ENCODE measurements at places on chromosomes 2 and 18.
A peak's percentile ranks its signal among the peaks of the same experiment; 100 is the strongest.

GRCh38 chr2:186349508-186349907 is 136.6 kb upstream of the ZC3H15 start:
- DNase-seq = no peak

DNA sequence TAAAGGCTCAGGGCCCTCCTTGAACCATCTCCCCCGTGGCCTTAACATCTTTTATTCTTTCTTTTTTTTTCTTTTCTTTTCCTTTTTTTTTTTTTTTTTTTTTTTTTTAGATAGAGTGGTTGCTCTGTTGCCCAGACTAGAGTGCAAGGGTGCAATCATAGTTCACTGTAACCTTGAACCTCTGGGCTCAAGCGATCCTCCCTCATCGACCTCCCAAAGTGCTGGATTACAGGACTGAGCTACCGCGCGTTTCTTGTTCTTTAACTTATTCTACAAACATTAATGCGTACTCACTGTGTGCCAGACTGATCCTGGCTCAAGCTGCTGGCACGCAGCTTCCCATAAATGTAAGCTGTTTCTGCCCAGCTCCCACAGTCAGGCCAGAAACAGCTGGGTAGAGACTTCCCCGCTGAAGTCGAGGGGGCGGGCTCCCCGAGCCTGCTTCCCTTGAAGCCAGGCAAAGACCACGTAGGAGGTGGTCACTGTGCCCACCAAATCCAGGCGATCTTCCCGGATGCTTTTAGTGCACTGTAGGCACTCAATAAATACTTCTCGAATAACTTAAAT is 29.2 kb upstream of the ATP6V1B1 start:
- DNase-seq = no peak

DNA sequence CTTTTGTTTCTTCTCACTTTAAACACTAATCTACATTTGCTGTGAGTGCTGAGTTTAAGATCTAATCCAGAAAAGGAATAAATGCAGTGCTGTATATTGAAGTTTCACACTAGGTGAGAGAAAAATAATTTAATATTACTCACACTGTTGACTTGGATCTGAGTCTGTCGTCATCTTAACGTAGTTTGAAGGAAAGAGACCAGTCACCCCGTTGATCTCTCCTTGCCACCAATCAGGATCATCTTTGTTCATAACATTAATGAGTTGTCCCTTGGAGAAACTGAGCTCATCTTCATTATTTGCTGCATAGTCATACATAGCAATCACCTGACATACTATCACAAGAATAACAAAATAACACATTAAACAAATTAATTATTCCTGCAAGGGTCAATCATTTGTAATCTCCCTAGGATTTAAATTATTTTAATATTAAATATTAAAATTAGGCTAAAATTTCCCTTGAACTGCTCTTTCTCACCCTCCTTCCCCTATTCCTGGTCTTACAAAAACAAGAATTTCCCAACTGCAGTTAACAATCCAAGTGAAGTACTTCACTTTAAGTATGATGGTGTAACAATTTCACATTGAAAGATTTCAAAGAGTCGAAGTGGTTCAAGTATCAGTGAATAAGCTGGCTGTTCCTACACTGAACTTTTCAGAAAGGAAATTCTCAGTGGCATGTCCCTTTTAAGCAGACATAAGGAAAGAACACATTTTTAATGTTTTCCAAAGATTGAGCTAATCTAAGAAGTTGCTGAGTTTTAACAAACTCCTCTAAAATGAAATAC is 71.3 kb downstream of the FAM228A start:
- no peak for DNase-seq

- DNase-seq = no peak
Observed at GRCh38 chr2:109266496-109266895, 137.5 kb downstream of the SH3RF3 start.

DNA sequence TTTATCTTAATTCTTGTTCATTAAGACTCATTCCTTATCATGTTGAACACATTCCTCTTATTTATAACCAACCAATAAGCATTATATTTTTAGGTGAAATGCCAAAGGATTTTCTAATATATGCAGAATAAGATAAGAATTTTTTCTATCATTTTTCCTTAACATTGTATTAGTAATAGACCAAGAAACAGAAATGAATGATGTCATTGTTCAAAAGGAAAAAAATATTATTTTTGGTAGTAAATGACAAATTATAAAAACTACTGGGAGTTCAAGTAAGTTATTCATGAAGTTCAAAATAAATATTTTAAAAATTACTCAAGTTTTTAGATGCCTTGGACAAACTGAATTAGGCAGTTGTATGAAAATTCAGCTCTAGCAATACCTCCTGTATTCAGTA is 25.5 kb downstream of the DCAF17 start:
- no peak for DNase-seq

DNA sequence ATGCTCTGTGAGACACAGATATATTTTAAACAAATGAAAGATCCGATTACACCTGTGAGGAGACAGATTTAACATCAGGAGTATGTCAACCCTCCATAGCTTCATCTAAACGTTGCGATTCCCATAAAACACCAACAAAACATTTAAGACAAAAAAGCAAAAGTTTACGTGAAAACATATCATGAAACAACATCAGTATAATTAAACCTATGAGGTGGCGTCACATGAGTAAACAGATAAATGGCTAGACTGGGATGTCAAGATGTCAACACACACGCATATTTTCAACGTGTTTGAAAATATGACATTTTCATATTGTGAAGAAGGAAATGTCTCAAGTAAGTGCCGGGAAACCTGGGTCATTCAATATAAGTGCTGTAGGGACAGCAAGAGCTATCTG is 25.5 kb upstream of the GPC1 start:
- no peak for DNase-seq

- DNase-seq = peak; percentile 24
Observed at GRCh38 chr2:239396881-239397681, 3.7 kb downstream of the HDAC4 start.

- DNase-seq = no peak
Observed at GRCh38 chr2:203711399-203711798, 5.0 kb downstream of the CD28 start.

DNA sequence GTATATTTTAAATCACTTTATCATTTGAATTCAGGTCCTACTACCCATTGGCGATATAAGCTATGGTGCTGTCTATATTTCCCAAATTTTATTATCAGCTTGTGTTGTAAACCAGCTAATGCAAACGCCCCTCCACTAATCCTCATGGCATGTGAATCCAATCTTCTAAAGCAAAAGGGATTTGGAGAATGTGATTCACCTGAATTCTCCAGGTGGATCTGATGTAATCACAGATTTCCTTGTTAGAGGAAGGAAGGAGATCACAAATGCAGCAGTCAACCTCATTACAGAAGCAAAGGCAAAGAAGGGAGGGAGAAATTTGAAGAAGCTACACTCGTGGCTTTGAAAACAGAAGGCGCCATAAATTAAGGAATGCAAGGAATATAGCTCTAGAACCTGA is 431.1 kb upstream of the CDH19 start:
- DNase-seq = no peak

Measured in stimulated activated CD4-positive, alpha-beta T cell treated with anti-CD3 and anti-CD28 coated beads, Interleukin-15, amount 100 ng/mL, for 24 hours (primary cell).